ENCODE measurements at places on chromosomes 5 and 9. TPM values are rescaled to one million over a fixed set of nuclear protein-coding genes. Genes with fewer than 3 reads are reported as not detected.

- H3K4me3 ChIP-seq, result no peak overlapping the region
These were observed 57.0 kb downstream of the GOLM1 start for GRCh38 chr9:86042199-86042978.

GRCh38 chr5:164306662-164307061 lies 801.2 kb downstream of the MAT2B start:
- no peaks in the 10 kb centered on the region for H3K36me3 ChIP-seq
- H3K4me1 ChIP-seq, result no peaks in the 10 kb centered on the region
- H3K27me3 ChIP-seq, result no peaks in the 10 kb centered on the region
- no peak overlapping the region for H3K27ac ChIP-seq
- H3K4me3 ChIP-seq, result no peak overlapping the region

DNA sequence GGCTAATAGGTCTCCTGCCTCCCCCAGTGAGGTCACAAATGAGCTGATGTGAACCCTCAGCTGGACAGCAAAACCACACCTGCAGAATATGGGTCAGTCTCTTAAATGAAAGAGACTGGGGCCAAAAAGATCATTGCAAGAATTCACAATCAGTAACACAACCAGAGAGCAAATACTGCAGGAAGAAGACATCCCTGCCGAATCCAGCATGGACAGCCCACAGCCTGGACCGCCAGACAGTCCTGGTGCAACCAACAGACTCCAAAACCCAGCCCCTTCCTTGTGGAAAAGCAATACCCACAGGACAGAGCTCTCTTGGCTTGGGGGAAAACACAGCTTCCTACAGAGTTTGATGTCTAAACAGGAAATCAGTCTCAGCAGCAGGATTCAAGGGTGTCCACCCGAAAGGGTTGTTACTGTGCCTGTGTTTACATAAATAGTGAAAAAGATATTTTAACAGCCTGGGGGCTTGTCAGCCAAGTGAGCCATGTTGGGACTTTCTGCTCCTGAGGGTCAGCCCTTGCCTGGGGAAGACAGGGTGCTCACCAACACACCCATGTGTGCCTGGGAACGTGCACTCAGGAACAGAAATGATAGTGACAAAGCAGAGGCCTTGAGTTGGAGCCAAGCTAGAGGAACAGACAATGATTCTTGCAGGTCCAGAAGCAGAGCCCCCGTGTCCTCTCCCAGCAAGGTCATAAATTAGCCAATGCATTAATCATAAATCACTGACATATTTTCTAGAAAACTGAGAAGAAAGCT lies 106.2 kb downstream of the SEMA5A start:
- no peak overlapping the region for H3K4me3 ChIP-seq
- no peaks in the 10 kb centered on the region for H3K27me3 ChIP-seq
- H3K4me1 ChIP-seq, result no peaks in the 10 kb centered on the region
- H3K36me3 ChIP-seq, result no peaks in the 10 kb centered on the region
- DNase-seq, result no peak
- no peak overlapping the region for H3K27ac ChIP-seq

GRCh38 chr5:32506201-32506661 lies 61.7 kb upstream of the ZFR start:
- DNase-seq, result no peak
- no peak overlapping the region for H3K4me3 ChIP-seq
- H3K27ac ChIP-seq, result no peak overlapping the region
- H3K4me1 ChIP-seq, result peaks cover 23% of the 10 kb centered on the region
- peaks cover 14% of the 10 kb centered on the region for H3K27me3 ChIP-seq

DNA sequence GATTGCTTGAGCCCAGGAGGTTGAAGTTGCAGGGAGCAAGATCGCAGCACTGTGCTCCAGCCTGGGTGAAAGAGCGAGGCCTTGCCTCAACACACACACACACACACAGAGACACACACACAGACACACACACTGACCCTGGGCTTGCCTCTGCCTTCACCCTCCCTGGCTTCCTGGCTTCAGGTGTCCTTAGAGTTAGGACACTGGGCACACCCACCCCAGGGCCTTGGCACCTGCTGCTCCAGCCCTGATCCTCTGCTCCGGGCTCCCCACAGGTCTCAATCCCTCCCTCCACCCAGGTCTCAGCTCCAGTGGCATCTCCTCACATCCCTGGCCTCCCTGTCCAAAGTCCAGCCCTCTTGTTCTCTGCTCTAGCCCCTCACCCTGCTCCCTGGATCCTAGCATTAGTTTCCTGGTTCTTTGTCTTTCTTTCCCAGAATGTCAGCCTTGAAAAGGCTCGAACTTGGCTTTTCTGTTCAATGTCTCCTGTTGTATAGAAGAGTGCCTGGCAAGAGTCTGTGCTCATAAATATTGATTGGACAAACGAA lies 212.9 kb downstream of the C9orf50 start:
- peaks cover 7% of the 10 kb centered on the region for H3K4me1 ChIP-seq
- H3K36me3 ChIP-seq, result peaks cover 7% of the 10 kb centered on the region
- H3K27ac ChIP-seq, result no peak overlapping the region
- H3K4me3 ChIP-seq, result no peak overlapping the region
- no peak for DNase-seq

GRCh38 chr5:124742983-124743601 lies 3.3 kb downstream of the ZNF608 start:
- H3K27me3 ChIP-seq, result peaks cover 33% of the 10 kb centered on the region
- H3K36me3 ChIP-seq, result no peaks in the 10 kb centered on the region
- no peak for DNase-seq
- H3K4me3 ChIP-seq, result no peak overlapping the region
- H3K4me1 ChIP-seq, result peaks cover 6% of the 10 kb centered on the region

DNA sequence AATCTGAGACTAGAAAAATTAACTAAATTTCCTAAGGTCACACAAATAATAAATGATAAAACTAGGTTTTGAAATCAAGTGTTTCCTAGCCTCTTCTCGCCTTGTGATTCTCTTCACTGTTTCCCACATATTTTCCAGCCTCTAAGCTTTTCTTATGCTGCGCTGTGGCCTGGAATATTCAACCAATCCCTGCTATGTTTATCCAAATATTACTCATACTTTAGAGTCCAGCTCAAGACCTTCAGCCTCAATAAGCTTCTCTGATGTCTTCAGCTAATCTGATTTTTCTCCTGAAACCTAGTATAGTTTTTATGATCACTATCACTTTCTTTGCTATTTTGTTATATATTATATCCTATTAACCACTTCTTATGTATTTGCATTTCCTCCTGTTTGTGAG lies 303.1 kb upstream of the CDH6 start:
- no peaks in the 10 kb centered on the region for H3K4me1 ChIP-seq
- H3K27me3 ChIP-seq, result no peaks in the 10 kb centered on the region
- no peak overlapping the region for H3K4me3 ChIP-seq
- H3K27ac ChIP-seq, result no peak overlapping the region
- H3K36me3 ChIP-seq, result no peaks in the 10 kb centered on the region

ENHO gene
- not detected for total RNA-seq

TTC23L gene
- total RNA-seq, result not detected

DMXL1 gene
- 28.2 TPM for total RNA-seq
